HS-5 (cell line): ENCODE measurements at places on chromosomes 2 and 18.

DNA sequence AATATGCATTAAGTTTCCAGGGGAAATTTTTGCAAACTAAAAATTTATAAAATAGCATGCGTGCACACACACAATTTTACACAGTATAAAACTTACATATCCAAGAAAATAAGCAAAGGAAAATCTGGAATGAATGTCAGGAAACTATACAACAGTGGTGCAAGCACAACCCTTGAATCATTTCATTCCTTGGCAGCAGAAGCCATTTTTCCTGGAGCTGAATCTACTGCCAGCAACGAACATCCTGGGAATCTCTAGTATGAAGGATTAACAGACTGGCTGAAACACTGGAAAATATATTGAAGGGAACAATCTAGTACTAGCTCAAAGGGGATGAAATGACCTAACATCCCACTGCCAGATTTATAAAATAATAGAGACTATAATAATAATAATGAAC lies 235.3 kb downstream of the DYM start:
- DNase-seq, result no peak

DNA sequence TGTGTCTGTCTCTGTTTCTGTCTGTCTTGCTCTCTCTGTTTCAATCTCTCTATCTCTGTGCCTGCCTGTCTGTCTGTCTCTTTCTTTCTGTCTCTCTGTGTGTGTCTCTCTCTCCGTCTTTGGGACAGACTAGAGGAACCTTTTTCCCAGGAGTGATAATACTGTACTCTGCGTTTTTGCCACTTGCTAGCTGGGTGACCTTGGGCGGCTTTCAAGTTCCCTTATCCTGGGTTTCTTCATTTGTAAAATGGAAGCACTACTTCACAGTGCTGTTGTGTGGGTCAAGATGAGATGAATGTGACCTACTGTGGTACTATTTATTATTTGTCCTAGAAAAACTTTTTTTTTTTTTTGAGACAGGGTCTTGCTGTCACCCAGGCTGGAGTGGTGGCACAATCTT lies 42.4 kb downstream of the HPCAL1 start:
- DNase-seq, result no peak

DNA sequence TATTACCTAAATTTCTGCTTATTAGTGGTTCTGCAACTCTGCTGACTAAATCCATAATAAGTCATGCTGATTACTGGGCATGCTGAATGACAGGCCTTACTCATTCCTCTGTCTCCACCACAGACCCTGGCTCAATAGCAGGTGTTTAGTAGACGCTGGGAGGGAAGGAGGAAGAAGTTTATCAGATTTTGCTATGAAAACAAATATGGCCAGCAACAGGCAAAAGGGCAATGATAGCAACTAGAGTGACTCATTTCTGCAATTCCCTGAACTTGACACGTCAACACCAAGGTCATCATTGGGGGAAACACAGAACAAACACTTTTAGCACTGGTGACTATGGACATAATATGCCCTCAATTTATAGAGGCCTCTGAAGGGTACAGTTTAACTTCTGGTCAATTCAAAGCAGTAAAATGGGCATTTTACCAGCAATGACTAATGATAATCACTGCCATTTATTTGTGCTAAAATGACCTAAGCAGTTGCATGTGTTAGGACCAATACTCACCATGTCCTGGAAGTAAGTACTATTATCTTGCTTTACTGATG lies 35.2 kb downstream of the TMEM163 start:
- DNase-seq, result no peak

- DNase-seq, result no peak
Measured at GRCh38 chr2:176199902-176200301, 11.4 kb downstream of the HOXD1 start.

DNA sequence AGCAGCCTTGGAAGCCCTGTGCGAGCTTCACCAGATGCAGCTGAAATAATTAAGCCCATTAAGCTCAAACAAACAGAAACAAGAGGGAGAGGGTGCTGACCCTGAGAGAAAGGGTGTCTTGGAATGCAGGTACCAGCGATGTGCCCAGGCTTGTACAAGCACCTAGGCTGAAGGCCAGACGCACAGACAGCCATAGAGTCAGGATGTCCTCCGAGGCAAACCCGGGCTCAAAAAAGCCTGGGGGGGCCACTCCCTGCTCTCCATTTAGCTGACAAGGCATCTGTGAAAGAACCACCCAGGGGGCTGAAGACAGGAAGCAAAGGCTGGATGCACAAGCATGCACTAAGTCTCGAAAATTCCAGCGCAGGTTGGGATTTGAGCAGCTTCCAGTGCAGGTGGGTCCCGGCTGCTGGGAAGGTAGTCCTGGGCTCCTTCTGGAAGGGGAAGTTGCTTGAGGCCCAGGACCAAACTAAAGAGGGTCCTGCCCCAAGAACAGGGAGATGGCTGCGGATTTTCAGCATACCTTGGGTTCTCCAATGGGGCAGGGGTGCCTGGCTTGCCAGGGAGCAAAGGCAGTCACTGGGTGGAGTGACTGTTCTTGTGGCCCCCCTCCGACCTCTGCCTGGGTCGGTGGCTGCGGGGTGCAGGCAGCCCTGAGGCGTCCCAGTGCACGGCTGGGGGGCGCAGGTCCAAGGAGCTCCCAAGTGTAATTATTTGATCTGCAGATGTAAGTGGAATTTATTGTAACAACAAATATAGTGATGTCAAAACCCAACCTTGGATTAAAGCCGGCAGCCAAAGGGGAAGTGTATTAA lies 5.9 kb downstream of the GBX2 start:
- DNase-seq, result no peak

DNA sequence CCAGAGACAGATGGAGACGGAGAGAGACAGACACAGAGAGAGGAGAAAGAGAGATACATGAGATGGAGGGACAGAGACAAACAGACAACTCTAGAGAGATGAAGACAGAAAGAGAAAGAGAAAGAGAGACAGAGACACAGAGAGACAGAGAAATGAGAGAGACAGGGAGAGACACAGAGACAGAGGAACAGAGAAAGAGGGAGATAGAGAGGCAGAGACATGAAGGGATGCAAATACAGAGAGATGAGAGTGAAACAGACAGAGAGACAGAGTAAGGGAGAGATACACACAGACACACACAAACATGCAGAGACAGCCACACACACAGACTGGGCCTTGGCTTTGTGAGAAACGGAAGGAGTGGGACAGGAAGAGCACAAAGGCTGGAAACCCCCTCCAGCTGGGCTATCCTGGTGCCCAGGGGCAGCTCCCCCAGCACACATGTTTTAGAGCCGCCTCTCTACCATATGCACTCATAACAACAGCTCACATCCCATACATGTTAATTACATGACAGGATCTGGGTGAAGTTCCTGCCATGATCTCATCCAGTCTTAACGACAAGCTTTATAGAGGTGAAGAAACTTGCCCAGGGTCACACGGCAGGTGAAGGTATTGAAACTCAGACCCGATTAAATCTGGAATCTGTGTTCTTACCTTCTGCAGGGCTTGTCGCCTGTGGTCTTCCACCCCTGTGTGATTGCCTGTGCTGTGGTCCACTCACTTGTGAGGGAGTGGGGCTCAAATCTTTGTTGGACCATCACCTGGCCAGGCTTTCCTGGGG lies 32.4 kb downstream of the IL18R1 start:
- no peak for DNase-seq

GRCh38 chr2:134029418-134029817 lies 224.5 kb upstream of the MGAT5 start:
- DNase-seq, result no peak
